ENCODE measurements at places on chromosomes 4 and X. TPM values are rescaled to one million over a fixed set of nuclear protein-coding genes. Genes with fewer than 3 reads are reported as not detected.

Gene CXorf49
- not detected for total RNA-seq

Gene CFP
- 0.71 TPM for total RNA-seq

Gene GSX2
- not detected for total RNA-seq

Gene RASGEF1B
- total RNA-seq, result 18.5 TPM

Gene TMSB15B
- 5.1 TPM for total RNA-seq

Gene MTTP
- total RNA-seq, result not detected

Gene N4BP2
- 19.4 TPM for total RNA-seq

Gene EDNRA
- not detected for total RNA-seq

Gene TASL
- 7.2 TPM for total RNA-seq

Gene JCHAIN
- not detected for total RNA-seq

Gene FAT4
- total RNA-seq, result 0.33 TPM

Gene TMEM31
- not detected for total RNA-seq

Gene TEX11
- total RNA-seq, result not detected

Gene FAM241A
- total RNA-seq, result 16.0 TPM

Gene XKRX
- total RNA-seq, result 0.14 TPM

Gene HMGB3
- 30.0 TPM for total RNA-seq

Gene PLAC8
- 37.4 TPM for total RNA-seq

Gene GLOD5
- not detected for total RNA-seq

Gene USP51
- total RNA-seq, result 0.45 TPM

Gene NAT8L
- total RNA-seq, result 0.08 TPM

Gene GABRE
- total RNA-seq, result not detected

Gene RNF212
- total RNA-seq, result 1.5 TPM

Gene PAGE4
- total RNA-seq, result not detected

Gene FGF16
- total RNA-seq, result not detected

Gene HTR2C
- total RNA-seq, result not detected

Gene FAM47A
- not detected for total RNA-seq

Gene BEX5
- 1.8 TPM for total RNA-seq

Gene GYG2
- total RNA-seq, result not detected

Gene PHOX2B
- total RNA-seq, result not detected

Gene BEND2
- not detected for total RNA-seq

Gene PNMA3
- total RNA-seq, result 0.53 TPM

Gene NALF2
- total RNA-seq, result not detected

Gene CLDN34
- not detected for total RNA-seq

Measured in natural killer cell treated with Interleukin-12 subunit alpha and Interleukin-12 subunit beta and Interleukin-15 and Interleukin-18, amount 100 ng/mL, for 72 hours (primary cell).